Ovary (tissue), 10 donors: ENCODE measurements at places on chromosomes 6 and 20.

- no peak for DNase-seq
Observed at GRCh38 chr20:44460795-44461141, 14.9 kb upstream of the TTPAL start.

GRCh38 chr20:39676857-39677391 is 714.8 kb downstream of the DHX35 start:
- no peak for DNase-seq

- no peak for DNase-seq
Observed at GRCh38 chr20:33444797-33445560, 1.4 kb upstream of the SNTA1 start.

DNA sequence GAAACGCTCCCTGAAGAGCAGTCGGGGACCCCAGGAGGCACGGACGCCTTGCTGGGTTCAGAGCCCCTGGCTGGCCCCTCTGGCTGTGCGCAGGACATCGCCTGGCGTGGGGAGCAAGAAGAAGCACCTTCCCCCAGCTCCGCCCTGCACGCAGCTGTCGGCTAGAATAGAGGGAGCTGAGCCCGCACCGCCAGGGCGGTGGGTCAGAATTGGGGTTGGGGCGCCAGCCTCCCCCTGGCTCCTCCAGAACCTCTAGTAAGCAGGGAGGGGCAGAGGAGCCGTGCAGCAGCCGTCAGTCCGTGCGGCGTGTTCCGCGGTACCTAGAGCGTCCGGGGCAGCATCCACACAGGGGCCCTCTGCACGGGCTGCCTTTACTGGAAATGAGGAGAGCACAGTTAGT is 53.2 kb downstream of the KCNQ2 start:
- no peak for DNase-seq
